ENCODE measurements at places on chromosomes 1 and 21.

DNA sequence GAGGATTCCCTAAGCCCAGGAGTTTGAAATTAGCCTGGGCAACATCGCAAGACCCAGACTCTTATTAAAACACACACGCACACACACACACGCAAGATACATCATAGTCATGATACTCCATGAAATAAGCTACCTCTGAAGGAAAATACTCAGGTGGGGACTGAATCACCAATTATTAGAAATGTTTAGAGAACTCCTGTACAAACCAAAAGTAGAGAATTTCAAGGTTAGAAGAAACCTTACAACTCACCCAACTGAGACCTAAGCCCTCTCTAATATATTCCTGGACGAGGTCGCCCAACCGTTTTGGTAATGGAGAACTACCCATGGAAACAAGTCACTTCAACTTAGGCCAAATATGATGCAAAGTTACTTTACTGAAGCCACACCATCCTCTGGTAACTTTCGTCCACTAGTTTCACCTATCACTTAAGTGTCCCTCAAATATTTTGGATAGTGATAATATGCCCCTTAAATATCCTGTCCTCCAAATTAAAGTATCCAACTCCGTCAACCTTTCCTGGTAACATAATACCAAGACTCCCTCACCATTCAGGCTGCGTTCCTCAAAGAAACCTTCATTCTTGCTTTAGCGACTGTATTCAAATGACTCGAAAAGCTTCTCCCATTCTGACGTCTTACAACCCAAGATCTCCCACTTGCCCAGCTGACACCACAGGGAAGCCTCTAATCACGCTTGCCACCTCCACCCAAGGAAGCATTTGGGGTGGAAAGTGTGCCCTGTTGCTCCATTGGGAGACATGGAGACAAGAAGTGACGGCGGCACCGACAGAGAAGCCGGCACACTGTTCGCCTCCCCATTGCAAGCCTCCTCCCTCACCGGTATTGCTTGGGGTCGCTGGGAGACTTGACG is 856 bp downstream of the NRDC start:
- no peaks in the 10 kb centered on the region for H3K27me3 ChIP-seq
- H3K4me1 ChIP-seq: peaks cover 26% of the 10 kb centered on the region

DNA sequence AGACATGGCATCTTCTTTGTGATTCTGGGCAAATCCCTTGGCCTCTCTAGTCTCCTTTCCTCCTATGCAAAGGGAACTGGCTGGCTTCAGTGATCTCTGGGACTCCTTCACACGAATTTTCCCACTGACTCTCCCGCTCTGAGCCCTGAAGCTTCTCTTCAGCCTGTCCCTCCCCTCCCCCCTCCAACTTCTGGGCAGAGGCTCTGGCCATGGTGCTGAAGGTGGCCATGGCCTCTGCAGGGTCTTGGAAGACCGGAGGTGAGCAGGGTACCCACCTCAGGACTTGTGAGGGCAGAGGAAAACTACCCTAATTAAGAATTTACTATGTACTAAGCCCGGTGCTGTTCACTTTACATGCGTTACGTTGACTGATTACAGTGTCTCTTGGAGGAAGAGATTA is 29.4 kb upstream of the POU3F1 start:
- no peak for DNase-seq
- H3K36me3 ChIP-seq: no peaks in the 10 kb centered on the region
- no peak overlapping the region for H3K4me3 ChIP-seq
- H3K27ac ChIP-seq: no peak overlapping the region
- no peaks in the 10 kb centered on the region for H3K4me1 ChIP-seq

DNA sequence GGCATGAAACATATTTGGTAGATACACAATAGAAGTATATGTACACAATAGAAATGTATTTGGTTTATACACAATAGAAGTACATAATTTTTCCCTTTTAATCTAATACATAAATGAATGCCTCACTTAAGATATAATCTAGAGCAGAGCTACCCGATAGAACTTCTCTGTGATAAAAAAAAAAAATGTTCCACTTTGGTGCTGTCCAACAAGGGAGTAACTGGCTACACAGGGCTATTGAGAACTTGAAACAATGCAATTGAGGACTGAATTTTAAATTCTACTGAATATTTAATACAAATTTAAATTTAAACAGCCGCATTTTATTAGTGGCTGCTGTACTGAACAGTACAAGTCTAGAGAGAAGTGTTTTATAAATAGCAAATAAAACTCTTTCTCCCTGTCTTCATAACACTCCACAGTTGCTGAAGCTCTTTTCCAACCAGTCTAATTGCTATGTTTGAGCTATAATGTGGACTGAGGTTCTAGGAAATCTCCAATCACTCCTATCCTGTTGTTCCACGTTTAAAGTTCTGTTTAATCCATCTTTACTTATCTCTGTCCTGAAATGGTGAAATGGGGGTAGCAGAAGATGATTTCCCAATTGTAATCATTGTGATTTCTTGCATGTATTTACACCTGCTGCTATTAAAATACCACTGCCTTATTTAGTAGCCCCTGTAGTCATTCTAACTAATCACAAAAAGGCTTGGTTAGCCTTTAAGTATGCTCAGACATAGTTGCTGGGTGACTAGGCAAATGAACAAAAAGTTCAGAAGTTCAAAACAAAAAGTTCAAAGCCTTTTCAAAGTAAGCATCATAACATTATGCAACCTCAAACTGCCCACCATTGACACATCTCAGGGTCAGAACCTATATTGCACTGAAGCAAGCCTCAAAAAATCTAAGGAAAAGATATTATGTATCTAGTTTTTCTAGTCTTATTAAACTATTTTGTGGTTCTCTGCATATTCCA is 192.3 kb upstream of the C1orf87 start:
- no peaks in the 10 kb centered on the region for H3K4me1 ChIP-seq
- no peaks in the 10 kb centered on the region for H3K27me3 ChIP-seq
- no peaks in the 10 kb centered on the region for H3K36me3 ChIP-seq
- H3K27ac ChIP-seq: no peak overlapping the region

- no peak overlapping the region for H3K27ac ChIP-seq
- no peak overlapping the region for H3K4me3 ChIP-seq
Measured at GRCh38 chr21:29943885-29944284, 4.1 kb upstream of the GRIK1 start.

Data from naive thymus-derived CD4-positive, alpha-beta T cell (primary cell).